Progenitor cell of endocrine pancreas (in vitro differentiated cells): ENCODE measurements at places on chromosomes 5 and 9.

DNA sequence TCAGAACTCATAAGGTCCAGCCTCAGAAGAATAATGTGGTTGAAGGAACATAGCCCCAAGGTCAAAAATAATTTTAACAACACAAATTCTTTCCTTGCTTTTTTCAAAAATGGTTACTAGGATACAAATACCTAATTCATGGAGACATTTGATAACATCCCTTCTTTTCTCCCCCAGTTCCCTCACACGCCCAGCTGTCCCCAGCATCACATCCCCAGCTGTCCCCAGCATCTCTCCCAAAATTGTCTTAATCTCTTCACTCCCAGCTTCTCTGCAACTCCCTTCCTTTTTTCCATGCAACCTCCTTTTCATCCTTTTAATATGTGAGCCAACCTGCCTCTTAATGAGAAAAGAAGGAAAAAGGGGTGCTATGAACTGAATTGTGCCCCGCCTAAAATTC, 77.8 kb downstream of the FSTL4 start:
- DNase-seq = no peak

DNA sequence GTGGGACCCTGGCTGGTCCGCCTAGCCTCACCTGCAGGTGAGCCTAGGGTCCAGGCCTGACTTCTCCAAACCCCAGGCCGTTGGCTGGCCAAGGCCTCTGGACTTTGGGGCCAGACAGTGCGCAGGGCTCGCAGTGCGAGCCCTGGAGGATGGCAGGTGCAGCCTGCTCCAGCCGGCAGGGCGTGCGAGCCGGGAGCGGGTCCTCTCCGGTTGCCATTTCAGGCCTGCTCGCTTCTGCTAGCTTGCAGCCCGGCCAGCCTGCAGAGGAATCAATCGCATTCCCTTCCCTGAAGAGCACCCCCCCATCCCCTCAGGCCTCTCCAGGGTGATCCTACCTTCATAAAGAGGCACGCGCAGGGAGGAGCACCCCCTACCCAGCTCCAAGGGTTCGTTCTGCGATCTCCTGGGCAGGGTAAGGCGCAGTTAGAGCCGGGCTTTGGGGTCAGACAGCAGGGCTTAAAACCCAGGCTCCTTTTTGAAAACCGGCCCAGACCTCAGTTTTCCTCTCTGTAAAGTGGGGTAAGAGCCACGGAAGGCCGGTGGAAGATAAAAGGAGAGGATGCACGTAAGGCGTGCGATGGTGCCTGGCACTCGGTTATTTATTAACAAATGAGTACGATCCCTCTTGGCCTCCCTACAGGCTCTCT, 6.2 kb downstream of the BARHL1 start:
- DNase-seq = no peak

DNA sequence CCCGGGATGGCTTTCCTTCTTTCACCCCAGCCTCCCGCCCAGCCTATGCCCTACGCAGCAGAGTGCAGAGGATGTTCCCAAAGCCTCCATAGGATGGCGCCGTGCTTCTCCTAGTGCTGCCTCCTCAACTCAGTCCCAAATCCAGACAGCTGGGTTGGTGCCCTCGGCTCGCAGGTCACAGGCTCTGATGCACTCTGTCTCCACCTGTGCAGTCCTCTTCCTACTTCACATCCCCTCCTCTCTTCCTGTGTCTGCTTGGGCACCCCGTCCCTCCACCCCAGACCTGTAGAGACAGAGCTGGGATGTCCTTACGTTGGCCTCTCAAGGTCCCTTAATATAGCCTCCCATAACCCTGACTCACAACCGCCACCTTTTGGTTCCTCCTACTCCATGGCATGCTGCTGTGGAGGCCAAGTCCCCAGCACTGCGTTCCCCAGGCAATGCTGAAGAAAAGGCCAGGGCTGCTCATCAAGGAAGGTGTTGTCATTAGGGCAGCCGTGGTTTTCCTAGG, 314.4 kb downstream of the GADD45G start:
- DNase-seq = no peak

DNA sequence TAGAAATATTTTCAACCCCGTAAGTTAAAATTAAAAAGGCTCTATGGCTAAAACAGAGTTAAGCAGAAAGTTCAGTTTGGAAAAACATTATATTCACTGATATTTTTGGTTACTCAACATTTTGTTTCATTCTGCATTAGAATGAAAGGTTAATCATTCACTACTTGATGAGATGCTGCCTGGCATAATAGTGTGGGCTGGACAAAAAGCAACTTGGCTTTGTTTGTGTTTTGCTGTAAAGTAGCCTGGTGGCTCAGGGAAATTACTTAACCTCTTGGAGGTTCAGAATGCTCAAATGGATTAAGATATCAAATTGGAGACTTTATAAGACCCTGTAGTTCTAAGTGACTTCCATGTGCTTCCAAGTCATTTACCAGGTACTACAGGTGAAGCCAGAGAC, 367.4 kb upstream of the TRPC7 start:
- no peak for DNase-seq

DNA sequence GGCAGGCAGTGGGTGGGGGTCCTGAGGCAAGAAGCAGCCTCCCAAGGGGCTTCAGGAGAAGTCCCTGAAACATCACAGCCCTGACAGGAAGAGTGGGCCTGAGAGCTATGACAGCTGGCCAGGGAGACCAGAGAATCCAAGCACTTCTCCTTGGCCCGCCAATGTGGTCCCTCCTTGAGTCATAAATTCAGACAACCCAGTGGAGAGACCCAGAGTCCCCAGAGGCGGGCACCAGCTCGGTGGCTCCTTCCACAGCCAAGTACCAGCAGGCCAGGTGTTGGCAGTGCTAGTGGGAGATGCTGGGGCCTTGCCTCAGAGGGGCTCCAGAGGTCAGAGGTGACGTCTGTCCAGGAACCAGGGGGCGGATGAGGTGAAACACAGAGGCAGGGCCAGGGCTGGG, 1.6 kb upstream of the DOK3 start:
- no peak for DNase-seq

- no peak for DNase-seq
Observed at GRCh38 chr9:28956116-28956880, 1383.0 kb upstream of the C9orf72 start.

DNA sequence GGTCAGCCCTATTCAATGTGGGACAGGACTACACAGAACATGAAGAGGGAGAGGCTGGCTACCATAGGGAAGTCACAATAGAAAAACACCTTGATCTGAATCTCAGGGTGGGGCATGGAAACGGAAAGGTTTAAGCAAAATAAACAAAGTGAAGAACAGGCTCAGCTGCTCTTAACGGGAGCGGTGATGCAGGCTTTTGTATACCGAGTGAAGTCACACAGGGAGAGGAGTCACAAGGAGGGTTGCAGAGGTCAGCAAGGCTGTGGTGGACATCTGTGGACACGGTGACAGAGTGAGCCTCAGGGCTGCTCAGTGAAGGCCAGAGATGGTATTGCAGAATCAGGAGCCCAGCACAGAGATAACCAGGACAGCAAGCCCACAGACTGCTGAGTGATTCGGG, 30.6 kb upstream of the SEMA4D start:
- no peak for DNase-seq

DNA sequence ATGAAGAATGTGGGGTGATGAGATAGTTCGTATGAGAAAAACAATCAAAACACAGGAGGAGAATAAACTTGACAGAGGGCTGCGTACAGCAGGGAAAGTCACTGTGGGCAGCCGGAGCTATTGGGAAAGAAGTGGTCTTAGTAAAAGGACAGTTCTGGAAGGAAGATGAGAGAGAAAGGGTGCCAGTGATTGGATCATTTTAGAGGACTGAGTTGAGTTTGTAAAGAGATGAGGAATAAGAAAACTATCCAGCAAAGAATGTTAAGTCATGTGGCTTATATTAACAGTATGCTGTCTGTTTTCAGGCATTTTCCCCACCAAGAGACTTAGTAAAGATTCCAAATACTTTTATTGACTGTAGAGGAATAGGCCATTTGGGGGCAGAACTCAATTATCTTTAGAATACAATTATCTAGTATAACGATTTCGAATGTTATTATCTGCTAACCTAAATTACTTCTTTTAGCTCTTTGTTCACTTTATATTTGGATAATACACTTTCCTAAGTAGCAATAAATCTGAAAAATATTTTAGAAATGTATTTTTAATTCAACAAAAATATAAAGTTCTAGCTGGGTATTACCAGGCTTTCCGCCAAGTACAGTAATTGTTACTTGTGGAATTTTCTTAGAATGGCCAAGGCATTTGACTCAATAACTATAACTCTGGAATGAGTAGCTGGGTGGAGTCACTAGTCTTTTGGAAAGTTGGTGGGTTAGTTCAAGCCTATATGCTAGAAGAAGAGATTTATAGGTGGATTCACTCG, 15.5 kb upstream of the LOX start:
- no peak for DNase-seq

GRCh38 chr5:154505567-154505966, 27.5 kb upstream of the HAND1 start:
- no peak for DNase-seq

DNA sequence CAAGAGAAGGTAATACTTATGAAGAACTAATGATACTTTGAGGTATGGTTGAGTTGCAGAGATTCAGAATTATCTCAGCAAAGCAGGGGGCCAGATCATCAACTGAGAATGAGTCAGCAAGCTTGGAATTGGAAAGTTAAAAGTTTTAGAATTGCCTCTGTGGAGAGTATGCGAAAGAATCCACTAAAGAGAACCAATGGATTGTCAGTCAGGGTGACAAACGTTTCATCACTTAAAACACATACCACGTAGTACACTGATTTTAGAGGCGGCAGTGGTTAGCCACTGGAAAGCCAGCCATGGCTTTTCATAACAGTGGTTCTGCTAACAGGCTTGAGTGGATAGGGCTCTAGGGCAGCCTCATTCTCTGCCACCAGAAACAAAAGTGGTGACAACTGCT, 30.7 kb downstream of the AOPEP start:
- DNase-seq = no peak

- no peak for DNase-seq
Observed at GRCh38 chr9:21589344-21590056, 107.4 kb upstream of the IFNE start.

DNA sequence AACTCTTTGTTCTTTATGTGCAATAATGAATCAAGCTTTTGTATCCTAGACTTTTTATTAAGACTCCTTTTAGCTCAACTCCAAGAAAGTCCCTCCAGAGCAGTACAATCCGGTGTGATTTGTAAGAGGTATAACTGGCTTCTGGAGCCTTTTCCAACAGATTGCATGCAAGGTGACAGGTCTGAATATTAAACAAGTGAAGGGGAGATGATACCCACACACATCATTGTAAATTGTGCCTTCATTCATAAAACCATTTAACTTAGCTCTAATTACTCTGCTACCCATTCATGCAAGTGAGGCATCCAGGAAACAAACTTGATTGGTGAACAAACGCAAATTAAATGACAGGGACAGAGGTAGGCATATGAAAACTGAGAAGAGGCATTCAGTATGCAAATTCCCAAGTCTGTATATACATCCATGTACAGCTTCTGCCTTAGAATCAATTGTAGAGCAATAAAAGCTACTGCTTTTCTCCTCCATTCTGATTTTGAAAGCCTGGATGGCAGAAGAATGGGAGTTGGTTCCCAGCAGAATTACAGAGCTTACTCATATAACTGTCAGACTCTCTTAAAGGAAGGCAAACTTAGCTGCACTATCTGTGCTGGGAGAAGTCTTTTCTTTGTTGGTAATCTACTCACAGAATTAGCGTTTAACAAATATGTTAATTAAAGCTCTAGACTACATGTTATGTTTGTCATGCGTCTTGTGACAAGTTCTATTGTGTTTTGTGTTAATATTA, 261.0 kb upstream of the CDH6 start:
- DNase-seq = no peak
